Bronchial smooth muscle cell (primary cell): ENCODE measurements at places on chromosomes 2 and 18. TPM values are rescaled to one million over a fixed set of nuclear protein-coding genes. Genes with fewer than 3 reads are reported as not detected.

RBMS1 gene
- 63.5 and 78.7 TPM in 2 replicates for total RNA-seq

IL37 gene
- total RNA-seq: not detected in 2 replicates

KCNIP3 gene
- total RNA-seq: 1.4 and 1.6 TPM in 2 replicates

CARF gene
- total RNA-seq: 5.4 and 6.1 TPM in 2 replicates

MROH2A gene
- total RNA-seq: under 0.01 TPM in 1 of 2 replicates, not detected in the other

EPHA4 gene
- 3.0 and 9.0 TPM in 2 replicates for total RNA-seq

TCF23 gene
- not detected in 2 replicates for total RNA-seq
